Cerebellum (tissue), 4 donors: ENCODE measurements at places on chromosomes 7 and 10.

DNA sequence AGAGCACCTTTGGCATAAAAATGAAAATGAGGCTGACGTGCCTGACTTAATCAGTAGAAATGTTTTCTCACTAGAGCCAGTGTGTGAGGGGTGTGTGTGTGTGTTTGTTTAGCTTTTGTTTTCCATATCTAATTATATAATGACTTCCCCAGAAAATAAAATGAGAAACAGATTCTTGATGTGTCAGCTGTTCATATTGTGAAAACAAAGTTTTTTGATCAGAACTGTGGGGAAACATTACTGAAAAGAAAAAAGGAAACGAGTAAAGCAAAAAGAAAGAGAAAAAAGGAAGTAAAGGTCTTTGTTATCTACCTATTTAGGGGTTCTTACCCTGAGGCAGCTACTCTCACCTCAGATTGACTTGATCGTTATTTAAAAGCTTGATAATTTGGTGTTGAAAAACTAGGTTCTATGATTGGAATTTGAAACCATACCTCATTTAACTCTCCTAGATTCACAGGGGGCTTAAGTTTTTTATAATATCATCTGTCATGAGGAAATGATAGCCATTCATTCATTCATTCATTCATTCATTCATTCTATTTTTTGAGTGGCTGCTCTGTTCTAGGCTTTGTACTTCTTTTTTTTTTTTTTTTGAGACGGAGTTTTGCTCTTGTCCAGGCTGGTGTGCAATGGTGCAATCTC is 58.0 kb downstream of the CREM start:
- no peak for DNase-seq

DNA sequence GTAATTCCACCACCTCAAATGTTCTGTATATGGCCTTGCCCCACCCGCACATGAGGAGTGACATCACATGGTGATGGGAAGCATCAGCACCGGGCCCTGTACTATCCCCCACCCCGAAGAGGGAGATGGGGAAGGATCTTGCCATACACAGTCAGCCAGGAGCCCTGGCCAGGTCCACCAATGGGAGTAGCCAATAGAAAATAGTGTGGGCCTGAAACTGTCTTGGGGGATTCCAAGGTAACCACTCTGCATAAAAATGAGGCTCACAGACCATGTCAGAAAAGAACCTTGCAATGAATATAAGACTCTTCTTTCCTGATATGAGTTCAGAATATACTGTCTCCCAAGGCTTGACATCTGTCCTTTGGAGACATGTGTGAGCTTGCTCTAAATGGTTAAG is 51.1 kb downstream of the ADRB1 start:
- DNase-seq, result no peak

GRCh38 chr10:89921403-89921802 is 220.0 kb downstream of the KIF20B start:
- DNase-seq, result no peak

GRCh38 chr7:80722616-80723195 is 84.3 kb downstream of the CD36 start:
- DNase-seq, result no peak

- DNase-seq, result no peak
These were observed 56.2 kb downstream of the ARHGAP22 start for GRCh38 chr10:48548531-48549135.

- DNase-seq, result no peak
These were observed 20.2 kb downstream of the KDM7A start for GRCh38 chr7:140156460-140157080.

- no peak for DNase-seq
These were observed 114.0 kb downstream of the MLLT10 start for GRCh38 chr10:21648040-21648439.

- DNase-seq, result no peak
These were observed 596.0 kb downstream of the XPNPEP1 start for GRCh38 chr10:109327266-109327665.

DNA sequence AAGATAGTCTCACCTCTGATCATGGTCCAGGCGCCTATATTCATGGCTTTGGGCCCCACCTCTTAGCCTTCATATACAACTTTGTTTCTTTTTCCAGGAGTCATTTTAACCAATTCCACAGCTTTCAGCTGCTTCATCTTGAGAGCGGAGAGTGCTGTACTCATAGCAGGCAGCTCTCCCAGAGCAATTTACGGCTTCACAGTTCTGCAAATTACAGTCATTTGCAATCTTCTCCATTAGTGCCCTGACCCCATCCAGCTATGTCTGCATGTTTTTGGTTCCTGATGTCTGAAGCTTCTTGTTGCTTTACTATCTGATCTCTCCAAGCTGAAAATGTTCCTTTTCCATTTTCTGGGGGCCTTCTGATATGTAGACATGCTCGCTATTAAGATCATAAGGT is 18.0 kb upstream of the MEST start:
- DNase-seq, result no peak

GRCh38 chr7:52507546-52508255 is 527.7 kb upstream of the POM121L12 start:
- no peak for DNase-seq

DNA sequence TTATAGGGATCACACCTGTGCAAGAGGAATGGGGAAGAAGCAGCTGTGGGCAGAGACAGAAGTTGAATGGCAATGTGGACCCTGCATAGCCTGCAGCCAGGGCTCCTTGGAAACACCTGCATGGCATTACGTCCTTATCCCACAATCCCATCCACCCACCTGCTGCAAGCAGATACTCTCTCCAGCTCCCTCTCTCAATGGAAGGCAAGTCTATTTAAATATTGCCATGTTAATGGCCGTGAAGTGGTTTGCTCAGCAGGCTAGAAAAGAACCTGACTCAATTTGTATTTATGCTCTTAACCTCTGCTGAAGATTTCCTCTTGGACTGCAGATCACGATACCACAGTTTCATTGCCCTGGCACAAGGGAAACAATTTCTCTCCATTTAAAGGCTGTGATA is 417.0 kb downstream of the TYW1 start:
- no peak for DNase-seq

DNA sequence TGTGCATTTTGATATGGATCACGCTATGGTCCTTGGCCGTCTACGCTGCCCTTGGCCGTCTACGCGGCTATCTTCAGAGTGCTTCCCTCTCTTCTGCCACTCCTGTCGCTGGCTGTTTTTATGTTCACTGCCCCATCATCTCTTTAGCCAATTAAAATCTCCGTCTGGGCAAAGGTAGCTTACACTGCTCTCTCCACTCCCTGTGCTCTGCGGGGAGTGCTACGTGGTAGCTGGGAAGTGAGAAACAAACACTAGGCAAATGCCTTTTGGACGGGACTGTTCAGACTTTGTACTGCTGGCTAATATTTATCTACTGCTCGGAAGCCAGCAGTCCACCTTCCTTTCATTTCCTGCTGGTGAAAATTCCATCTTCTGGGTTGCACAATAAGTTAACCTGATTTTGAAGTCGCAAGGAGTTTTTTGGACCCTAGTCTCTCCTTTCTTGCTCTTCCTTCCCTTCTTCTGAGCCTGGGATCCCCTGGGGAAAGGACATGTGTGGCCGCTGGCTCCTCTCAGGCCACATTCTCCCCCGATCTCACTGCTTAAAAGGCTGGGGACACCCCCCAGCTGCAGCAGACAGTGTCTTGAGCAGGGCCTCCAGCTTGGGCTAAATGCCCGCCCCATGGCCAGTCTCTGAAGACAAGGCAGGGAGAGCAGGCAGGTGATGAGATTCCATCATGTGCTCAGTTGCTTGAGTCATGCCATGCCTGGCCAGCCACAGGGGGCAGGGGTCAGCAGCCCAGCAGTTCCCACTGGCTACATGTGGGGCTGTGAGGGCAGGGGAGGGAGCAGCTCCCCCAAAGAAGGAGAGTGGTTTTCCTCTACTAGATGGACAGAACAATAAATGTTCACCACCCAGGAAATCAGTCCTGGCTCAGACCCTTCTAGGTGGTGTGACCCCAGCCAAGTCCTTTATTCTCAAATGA is 25.5 kb upstream of the RBM33 start:
- no peak for DNase-seq

GRCh38 chr7:66167773-66168387 is 37.3 kb upstream of the TPST1 start:
- DNase-seq, result no peak

- no peak for DNase-seq
These were observed 110.7 kb downstream of the RAB18 start for GRCh38 chr10:27614776-27615175.

- peak; percentile 82 for DNase-seq
These were observed 44.3 kb upstream of the PPP1R17 start for GRCh38 chr7:31642681-31643115.

DNA sequence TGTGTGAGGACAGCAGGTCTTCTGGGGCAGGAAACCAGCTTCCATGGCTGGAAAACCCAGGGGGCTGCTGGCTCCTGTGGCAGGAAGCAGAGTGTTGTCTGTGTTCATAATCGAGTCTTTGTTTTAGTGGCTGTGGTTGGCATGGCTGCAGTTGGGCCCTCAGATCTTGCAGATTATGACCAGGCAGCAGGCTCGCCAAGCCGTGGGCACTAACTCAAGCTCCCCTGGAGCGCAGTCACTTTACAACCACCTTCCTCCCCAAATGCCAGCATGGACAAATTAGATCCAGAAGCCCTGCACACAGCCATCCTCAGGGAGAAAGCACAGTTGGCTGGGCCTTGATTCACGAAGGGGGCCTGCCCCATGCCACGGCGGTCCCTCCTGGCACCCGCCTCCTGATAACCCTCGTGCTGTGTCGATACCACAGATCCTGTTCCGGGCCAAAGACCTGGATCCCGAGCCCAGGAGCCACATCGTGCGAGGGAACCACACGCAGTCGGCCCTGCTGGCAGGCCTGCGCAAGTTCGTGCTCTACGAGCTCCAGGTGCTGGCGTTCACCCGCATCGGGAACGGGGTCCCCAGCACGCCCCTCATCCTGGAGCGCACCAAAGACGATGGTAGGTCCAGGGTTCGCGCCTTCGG is 552.5 kb upstream of the FOXK1 start:
- peak; percentile 57 for DNase-seq

GRCh38 chr7:45509222-45509621 is 64.9 kb upstream of the ADCY1 start:
- no peak for DNase-seq

DNA sequence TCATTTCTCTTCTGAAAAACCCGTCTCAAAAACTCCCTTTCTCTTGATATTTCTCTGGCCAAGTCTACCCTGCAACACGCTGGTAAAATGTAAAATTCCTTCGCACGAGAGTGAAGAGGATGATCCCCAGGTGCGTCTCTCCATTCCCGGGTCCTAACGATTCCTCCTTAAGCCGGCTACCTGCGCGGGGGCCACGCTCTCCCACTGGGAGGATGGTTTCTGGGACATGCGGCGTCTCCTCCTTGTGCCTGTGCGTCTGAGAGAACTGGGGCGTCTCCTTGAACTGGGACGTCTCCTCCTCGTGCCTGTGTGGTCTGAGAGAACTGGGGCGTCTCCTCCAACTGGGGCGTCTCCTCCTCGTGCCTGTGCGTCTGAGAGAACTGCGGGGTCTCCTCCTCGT is 149.9 kb downstream of the WDR37 start:
- no peak for DNase-seq

- DNase-seq, result no peak
These were observed 136.4 kb downstream of the BMPER start for GRCh38 chr7:34041707-34042106.

- no peak for DNase-seq
These were observed 395.7 kb upstream of the FOXK1 start for GRCh38 chr7:4286351-4286750.

DNA sequence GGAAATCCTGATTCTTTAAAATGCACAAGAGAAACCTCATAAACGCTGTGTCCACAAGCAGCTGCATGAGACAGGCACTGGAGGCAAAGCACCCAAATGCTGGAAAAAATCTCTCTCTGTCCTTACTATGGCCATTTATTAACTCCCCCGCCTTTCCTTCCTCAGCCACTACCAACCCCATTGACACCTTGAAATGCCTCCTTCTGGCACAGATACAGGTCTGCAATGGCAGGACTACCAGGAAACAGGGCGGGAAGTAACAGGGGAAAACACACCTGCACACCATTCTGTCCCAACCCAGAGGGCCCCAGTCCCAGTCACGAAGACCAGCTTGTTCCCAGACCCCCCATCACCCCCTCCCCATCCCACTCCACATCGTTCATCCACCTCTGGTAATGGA is 224.3 kb downstream of the PARD3 start:
- DNase-seq, result no peak

DNA sequence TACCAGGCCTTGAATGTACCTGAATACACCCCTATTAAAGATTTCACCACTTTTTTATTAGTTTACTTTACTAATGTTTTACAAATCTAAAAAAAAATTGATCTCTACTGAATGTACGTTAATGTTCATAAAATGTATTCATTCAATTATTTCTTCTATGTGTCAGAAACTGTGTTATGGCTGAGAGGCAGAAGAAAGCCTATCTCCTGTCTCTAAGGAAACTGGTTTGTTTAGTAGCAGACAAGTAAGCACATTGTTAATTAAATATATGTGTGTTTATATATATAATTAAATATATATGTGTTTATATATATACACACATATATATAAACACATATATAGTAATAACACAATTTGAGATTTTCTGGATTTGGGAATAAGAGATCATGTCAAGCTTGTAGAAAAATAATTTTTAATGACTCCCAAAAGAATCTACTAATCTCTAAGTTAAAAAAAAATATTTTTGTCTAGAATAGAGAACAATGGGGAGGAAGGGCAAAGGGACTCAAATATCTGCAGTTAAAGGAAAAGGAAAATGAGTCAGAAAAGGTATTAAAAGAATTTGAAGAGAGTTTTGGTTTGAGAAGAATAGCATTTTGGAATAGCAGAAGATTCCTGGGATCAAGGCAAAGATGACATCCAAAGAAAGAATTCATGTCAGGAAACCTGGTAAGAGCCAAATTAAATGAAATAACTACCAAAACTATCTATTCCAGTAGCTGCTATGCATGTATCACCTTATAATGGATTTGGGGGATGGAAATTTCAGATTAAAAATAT is 92.1 kb downstream of the CH25H start:
- DNase-seq, result no peak

DNA sequence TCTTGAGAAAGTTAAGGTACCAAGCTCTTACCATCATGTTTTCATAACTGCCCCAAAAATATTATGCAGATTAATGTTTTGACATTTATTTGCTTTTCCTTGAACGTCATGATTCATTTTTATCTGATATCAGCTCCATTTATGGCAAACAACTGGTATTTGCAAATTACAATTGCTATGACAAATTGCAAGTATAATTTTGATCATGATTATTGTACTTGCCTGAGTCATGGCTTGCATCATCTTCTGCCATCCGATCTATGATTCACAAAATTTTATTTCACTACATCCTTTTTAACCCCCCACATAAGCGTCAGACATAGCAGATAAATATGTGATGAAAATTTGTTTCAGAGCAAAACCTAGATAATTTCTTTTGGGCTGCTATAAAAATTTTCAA is 155.0 kb downstream of the STK31 start:
- DNase-seq, result no peak
